Fibroblast of lung (primary cell): ENCODE measurements at places on chromosomes 3 and 15. TPM values are rescaled to one million over a fixed set of nuclear protein-coding genes. Genes with fewer than 3 reads are reported as not detected.

The UNC13C gene
- not detected in 2 replicates for total RNA-seq

The CAPN7 gene
- total RNA-seq, result 38.0 and 39.0 TPM in 2 replicates

The RLBP1 gene
- total RNA-seq, result not detected in 2 replicates

The CSPG5 gene
- total RNA-seq, result under 0.01 and 0.17 TPM in 2 replicates

The ECE2 gene
- not detected in 2 replicates for total RNA-seq

The CHRM5 gene
- total RNA-seq, result not detected in 2 replicates

The RPP25 gene
- 0.50 and 3.1 TPM in 2 replicates for total RNA-seq

The PLA1A gene
- total RNA-seq, result under 0.01 and 0.26 TPM in 2 replicates

The CLDN18 gene
- total RNA-seq, result not detected in 2 replicates

The ADAMTS9 gene
- total RNA-seq, result 1.8 and 2.1 TPM in 2 replicates

The GRAMD1C gene
- 2.1 and 7.8 TPM in 2 replicates for total RNA-seq

DNA sequence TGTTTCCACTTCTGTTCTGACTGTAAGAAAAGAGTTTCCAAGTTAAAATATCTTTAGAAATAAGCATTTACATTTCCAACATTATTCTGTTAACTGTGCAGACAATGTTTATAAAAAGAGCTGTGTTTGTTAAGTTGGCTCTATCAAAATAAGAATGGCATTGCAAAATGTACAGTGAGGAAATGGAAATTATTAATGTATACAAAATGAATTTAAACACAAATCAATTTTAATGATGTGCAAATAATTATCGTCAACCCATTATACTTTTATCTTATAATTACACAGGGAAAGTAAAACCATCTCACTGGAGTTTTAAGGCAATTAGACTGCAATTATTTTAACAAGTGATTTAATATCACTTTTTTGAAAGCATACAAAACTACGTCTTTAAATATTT, 17.5 kb downstream of the MRPS22 start:
- DNase-seq, result no peak

DNA sequence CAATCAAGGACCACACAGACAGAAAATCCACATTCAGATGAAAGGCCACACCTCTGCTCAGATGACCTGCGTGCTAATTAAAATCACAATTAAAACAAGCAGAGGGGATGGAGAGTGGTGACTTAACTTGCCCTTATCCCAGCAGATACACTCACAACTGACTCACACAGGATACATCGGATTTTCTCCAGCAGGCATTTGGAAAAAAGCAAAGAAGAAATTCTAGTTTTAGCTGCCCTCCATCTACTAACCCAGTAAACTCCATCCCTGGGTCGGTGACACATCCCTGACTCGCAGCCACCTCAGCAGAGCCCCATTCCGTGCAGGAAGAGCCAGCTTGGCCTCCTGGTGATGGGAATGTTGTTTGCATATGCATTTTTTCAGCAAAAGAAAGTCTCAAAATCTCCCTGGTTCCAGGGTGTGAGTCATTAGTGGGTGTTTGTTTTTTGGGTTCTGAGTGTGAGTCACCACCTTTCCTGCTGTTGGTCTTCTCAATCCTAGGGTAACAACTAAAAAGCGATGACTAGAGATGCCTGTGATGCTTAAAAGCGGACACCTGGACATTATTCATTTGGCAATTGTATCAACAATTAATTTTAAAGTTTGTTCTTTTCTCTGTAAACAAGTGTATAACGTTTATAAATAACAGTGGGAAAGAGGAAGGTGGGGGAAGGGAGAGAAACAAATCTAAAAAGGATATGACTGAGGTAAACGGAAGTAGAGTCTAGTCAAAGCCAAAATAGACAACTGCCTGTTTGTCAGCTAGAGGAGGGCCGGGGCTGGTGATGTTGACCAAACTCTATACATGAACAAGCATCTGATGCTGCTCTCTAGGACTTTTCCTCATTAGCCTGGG, 49.8 kb upstream of the SLC4A7 start:
- DNase-seq, result peak; percentile 95

DNA sequence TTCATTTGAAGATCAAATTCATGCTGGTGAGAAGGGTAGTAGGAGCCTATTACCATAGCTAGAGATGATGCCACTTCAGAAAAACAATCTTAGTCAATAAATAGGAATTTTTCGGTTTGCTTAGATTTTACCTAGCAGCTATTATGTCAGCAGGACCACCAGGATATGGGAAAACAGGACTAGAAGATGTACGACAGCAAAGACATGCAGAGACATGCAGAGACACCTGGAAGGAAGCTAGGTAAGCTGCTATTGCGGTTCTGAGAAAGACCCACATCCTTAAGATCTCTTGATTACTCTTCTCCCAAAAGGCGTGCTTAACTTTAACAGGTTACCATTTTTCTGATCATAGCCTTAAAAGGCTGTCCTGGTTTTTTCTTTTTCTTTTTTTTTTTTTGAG, 64.8 kb upstream of the THSD4 start:
- DNase-seq, result no peak

DNA sequence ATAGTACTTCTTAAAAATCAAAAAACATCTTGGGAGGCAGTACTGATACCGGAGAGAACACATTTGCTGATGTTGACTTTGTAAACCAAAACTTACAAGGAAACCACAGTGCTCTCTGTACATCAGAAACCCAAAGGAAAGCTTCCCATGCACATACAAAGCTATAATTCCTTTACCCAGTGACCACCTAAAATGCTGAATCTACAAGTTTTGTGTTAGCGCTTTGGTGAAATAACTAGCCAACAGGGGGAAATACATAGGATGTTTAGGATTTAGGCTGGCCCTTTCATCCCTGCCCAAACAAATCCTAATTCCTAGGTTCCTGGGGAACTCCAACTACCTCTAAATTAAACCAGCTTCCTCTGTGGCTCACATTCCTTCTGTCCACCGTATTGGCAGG, 15.3 kb upstream of the SPG21 start:
- DNase-seq, result no peak

GRCh38 chr3:96931119-96931862, 116.9 kb downstream of the EPHA6 start:
- no peak for DNase-seq

- DNase-seq, result peak; percentile 73
These were observed 32.1 kb upstream of the DENND4A start for GRCh38 chr15:65824031-65824743.

DNA sequence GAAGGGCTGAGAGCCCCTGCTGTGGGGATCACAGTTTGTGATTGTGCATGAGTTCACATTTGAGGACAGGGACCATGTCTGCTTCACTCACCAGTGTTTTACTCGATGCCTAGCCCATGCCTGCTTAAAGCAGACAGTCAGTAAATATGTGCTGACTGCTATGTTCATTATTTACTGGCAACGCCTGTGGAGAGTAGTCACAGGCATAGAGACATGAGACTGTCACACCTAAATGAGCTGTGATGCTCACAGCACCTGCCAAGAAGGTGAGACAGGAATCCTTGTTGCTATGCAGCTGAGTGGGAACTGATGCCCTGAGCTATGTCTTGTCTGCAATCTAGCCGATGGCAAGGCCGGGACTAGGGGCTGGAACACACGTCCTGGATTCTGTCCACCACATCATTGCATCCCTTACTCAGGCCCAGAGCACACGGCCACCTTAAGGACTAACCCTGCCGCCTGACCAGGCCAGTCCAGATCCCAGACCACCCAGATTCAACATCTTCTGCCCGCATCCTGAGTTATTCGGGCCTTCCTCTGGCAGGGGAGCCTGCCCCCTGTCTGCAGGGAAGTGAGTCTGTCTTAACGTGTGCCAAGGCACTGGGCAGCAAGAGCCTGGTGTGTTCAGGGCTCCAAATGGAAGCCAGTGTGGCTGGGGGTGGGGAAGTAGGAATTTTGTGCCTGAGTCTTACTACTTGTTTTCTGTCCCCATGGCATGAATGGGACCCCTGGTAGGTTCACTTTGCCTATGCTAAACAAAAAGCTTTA, 44.8 kb downstream of the FGD5 start:
- DNase-seq, result no peak

DNA sequence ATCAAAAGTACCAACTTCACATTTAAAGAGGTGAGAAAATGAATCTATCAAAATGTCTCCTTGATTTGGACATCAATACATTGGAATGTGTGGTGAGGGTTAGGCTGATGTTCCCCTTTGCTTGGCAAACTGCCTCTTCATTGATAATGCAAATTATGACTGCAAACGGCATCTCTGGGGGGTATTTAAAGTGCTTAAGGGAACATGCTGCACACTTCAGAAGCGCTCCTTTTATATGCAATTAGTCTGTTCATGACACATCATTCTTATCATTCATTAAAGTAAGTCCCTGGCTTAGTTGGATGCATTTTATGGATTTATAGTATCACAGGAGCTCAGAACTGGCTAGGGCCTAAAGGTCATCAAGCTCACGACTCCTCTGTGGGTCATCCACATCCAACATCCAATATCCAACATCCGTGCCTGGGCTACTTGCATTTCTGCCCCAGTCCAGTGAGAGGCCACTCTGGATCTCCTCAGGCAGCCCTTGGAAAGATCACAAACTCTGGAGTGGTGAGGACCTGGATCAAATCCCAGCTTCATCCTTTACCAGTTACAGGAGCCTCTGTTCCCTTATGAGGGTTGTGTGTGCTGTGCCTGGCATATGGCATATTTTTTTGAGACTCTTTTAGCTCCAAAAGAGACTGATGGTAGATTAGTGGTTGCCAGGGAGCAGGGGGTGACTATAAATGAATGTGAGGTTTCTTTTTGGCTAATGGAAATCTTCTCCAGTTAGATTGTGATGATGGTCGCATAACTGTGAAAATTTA, 136.8 kb upstream of the FOXB1 start:
- DNase-seq, result no peak

DNA sequence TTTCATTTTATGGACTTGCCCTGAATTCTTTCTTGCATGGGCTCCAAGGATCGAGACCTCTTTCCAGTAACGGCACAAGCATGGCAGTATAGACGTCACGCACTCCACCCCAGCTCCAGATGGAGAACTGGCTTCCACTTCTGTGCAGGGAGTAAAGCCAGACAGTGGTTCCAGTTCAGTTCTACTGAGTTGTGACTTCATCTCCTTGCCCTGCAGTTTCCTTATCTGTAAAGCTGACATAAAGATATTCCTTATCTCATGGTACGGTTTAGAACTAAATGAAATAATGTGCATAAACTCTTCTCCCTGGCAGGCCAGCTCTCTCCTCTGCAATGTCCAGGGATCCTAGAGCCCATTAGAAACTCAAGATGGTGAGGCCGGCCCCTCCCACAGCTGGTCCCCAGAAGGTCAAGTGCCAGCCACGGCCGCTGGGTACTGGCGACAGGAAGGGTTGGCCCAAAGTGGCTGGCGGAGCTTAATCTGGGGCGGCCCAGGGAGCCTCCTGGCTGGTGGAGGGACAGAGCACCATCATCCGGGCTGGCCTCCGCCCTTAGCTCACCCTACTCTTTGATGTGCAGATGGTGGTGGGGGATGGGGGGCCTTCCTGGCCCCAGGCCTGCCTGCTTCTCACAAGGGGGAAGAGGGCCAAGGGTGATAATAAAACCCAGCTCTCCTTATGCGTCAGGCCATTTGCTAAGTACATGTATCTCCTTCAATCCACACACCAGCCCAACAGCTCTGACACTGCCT, 7.2 kb downstream of the MESP2 start:
- DNase-seq, result peak; percentile 61

GRCh38 chr15:68364028-68364659, 67.8 kb downstream of the ITGA11 start:
- peak; percentile 40 for DNase-seq

- DNase-seq, result no peak
These were observed 165.0 kb downstream of the FEZF2 start for GRCh38 chr3:62208385-62208784.

DNA sequence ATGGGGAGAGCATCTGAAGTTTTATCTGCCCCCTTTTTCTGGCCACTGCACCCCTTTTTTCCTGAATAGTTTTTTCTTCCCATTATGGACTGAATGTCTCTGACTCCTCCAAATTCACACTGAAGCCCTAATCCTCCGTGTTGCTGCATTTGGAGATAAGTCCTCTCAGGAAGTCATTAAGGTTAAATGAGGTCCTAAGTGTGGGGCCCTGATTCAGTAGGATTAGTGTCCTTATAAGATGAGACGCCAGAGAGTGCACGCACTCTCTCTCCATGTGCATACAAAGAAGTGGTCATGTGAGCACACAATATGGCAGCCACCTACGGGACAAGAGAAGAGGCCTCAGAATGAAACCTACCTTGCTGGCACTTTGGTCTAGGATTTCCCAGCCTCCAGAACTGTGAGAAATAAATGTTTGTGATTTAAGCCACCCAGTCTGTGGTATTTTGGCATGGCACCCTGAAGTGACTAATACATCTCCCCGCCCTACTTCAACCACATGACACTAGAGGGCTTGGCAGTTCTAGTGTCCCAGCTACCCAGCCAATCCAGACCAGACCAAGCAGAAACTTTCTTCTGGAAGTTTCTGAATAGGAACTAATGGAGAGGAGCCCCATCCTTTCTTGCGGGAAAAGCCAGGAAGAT, 191.3 kb downstream of the PDE8A start:
- DNase-seq, result peak; percentile 21

- no peak for DNase-seq
These were observed 41.4 kb downstream of the CLEC3B start for GRCh38 chr3:45067486-45067885.

- peak; percentile 61 for DNase-seq
These were observed 125.1 kb downstream of the SHQ1 start for GRCh38 chr3:72722930-72723726.

DNA sequence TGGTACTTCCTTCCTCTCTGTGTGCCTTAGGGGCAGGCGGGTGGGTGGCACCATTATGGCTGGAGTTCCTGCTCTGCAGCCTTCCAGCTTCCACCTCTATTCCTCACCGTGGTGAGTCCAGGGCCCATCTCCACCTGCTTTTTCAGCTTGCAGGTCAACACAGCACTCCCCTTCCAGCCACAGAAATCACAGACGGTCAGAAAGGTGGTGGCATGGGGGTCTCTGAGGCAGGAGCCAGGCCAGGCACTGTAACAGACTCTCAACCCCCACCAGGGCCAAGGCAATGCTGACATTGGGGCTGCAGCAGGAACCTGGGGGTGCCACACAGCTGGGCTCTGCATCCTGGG, 16.6 kb downstream of the KLF15 start:
- DNase-seq, result no peak

DNA sequence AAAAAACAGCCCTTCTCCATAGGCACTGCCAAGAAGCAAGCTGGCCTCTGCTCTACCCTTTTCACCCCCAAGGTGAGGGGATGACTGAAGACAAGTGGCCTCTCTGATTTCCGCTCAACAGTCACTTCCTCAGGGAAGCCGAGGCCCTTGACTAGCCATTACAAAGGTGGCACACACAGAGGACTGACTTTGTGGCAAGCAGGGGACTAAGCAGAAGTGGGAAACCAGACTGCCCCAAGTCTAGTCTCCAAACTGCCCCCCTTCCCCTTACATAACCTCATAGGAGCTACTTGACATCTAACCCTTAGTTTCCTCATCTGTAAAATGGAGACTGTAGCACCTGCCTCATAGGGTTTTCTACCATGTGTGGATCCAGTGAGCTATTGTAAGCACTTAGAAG, 118.9 kb downstream of the FOXP1 start:
- DNase-seq, result no peak
